ENCODE measurements at places on chromosomes 1 and 21.

DNA sequence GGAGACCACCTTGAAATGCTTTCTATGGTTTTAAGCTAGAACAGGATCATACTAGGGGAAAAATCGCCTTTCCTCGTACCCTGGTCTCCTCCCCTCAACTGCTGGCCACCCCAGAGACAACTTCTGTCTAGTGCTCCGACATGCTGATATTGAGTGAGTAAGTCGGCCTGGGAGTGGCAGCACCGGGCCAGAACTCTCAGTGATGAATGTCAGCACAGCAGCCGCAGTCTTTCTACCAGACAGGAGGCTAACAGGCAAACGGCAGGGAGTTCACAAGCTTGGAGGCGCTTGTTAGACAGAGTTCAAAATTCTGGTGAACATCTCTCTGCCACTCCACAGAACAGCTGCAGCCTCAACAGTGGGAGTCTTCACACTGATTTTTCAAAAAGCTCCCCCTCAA is 716.9 kb downstream of the ADGRL2 start:
- DNase-seq: no peak

DNA sequence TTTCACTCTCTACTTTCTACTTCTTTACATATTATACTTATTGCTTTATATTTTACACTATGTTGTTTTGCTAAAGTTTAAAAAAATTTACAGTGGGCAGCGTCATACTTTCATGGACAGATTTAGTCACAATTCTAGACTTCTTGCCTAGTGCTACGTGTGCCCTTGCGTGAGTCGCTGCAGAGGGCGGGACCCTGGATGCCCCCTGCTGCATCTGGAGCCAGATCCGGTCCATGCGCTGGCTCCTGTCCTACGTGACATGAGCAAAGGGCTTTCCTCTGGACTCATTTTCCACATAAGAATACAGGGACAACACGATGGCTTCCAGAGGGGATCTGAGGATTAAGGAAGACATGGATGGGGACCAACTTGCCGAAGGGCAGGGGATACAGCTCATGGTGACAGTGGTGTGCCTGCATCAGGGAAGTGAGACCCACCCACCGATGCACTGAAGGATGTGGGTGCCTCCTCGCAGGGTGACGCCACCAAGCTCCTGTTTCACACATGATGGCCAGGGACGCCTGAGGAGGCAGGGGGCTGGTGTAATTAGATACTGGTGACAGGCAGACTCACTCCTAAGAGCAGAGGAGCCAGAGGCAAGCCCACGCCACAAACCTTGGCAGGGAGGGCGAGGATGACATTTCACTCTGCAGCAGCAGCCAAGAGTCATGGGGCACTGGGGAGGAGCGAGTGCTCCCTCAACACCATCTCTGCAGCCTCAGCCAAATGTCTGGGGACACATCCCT is 86.6 kb downstream of the DMRTB1 start:
- DNase-seq: no peak

- DNase-seq: no peak
Measured at GRCh38 chr1:100866041-100866900, 28.4 kb downstream of the EXTL2 start.

- no peak for DNase-seq
Measured at GRCh38 chr1:2587071-2587859, 688 bp downstream of the PRXL2B start.

- no peak for DNase-seq
Measured at GRCh38 chr1:88266051-88266450, 418.0 kb upstream of the PKN2 start.

DNA sequence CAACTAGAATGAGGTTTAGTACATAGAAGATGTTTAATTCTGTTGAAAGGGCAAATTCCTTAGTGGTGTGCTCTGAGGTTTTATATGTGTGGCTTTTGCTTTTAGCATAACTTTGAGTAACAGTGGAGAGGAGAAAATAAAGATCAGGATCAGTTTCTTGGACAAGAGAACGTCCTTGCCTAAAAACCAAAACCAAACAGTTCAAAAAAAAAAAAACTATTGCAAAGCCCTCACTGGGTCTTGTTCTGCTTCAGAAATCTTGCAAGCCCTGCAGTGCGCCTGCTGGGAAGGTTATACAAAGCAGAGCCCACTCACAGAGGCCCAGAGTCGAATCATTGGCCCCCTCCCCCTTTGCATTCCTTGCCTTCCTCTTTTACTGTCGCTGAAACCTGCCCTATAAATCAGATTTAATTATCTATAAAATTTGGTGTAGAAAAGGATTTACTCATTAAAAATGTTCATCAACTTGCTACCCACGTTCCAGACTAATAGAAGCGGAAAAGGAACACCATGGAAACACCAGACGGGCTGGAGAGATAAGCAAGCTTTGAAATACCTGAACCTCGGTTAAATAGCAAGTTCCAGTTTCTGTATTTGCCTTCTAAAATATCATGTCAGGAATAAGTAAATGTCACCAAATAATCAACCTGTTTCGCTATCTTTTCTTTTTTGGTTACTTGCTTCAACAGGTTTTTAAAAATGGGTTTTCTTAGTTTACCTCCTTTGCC is 201.6 kb upstream of the PTBP2 start:
- no peak for DNase-seq

All from stimulated activated CD8-positive, alpha-beta memory T cell treated with anti-CD3 and anti-CD28 coated beads, Interleukin-12 subunit alpha, Interleukin-12 subunit beta, amount 100 ng/mL, for 4 hours (primary cell).